ENCODE measurements at places on chromosomes 12 and 14. TPM values are rescaled to one million over a fixed set of nuclear protein-coding genes. Genes with fewer than 3 reads are reported as not detected.

Gene KERA
- not detected for total RNA-seq

Gene MOAP1
- 45.7 TPM for total RNA-seq

DNA sequence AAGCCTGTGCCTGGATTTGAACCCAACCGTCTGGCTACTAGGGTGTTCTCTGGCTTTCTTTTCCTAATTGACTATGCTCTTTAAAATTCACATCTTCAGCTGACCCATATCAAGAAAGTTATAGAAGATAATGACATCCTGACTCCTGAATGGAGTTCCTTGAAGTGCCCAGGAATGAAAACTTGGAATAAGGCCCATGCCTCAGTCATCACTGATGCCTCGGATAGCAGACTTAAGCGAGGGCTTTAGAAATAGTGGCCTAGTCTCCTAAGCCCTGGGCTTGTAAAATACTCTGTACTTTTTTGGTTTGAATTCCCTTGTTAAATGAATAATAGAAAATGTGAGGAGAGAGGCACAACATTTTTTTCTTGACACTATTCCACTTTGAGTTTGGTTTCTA lies 39.0 kb downstream of the CHST11 start:
- no peaks in the 10 kb centered on the region for H3K27me3 ChIP-seq
- H3K36me3 ChIP-seq, result no peaks in the 10 kb centered on the region
- DNase-seq, result no peak

- H3K27me3 ChIP-seq, result no peaks in the 10 kb centered on the region
- peaks cover 4% of the 10 kb centered on the region for H3K4me1 ChIP-seq
- no peak for DNase-seq
- no peak overlapping the region for H3K4me3 ChIP-seq
- no peak overlapping the region for H3K27ac ChIP-seq
These were observed 23.6 kb downstream of the ZNF664 start for GRCh38 chr12:123996581-123996980.

GRCh38 chr12:29167445-29167844 lies 18.4 kb downstream of the FAR2 start:
- no peak overlapping the region for H3K4me3 ChIP-seq
- no peaks in the 10 kb centered on the region for H3K27me3 ChIP-seq
- no peaks in the 10 kb centered on the region for H3K4me1 ChIP-seq
- H3K27ac ChIP-seq, result no peak overlapping the region
- H3K36me3 ChIP-seq, result no peaks in the 10 kb centered on the region

GRCh38 chr12:70507442-70507841 lies 129.8 kb downstream of the PTPRB start:
- no peaks in the 10 kb centered on the region for H3K36me3 ChIP-seq
- H3K27me3 ChIP-seq, result no peaks in the 10 kb centered on the region
- H3K4me3 ChIP-seq, result no peak overlapping the region
- no peak for DNase-seq

DNA sequence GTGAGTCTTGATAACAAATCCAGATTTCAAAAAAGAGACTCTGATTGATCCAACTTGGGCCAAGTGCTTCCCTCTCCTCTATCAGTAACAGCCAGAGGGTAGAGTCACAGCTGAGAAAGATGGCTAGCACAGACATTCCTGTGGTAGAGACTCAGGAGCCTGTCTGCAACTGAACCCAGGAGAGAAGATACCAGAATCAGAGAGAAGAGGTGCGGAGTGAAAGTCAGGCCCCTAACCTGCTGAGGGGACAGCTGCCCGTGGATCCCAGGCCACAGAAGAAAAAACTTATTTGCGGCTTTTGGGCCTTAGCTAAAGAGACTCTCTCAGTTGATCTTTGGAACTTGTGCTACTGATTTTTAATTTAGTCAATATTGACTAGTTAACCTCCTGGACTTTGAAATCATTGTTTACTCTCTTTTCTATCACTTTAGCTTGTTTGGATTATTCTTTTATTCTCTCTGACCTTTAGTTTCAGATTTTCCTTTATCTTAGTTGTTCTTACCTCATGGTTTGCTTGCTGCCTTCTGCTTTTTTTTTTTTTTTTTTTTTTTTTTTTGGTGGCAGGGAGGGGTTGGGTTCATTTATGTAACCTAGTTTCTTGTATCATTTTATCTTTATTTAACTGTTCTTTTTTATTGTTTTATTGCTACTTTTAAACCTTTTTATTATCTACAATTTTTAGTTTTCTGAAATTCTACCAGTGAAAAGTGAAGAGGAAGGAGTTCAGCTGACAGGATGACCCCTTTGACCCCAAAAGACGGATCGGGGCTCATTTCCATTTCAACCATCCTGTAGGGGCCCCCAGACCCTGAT lies 154.9 kb upstream of the KRR1 start:
- H3K4me1 ChIP-seq, result no peaks in the 10 kb centered on the region
- no peaks in the 10 kb centered on the region for H3K36me3 ChIP-seq
- no peak overlapping the region for H3K4me3 ChIP-seq
- H3K27ac ChIP-seq, result peak overlapping the region; percentile 7
- no peak for DNase-seq

Gene SYCP3
- not detected for total RNA-seq

Gene OTX2
- total RNA-seq, result not detected

Gene NTN4
- total RNA-seq, result 71.7 TPM

Gene CCDC196
- total RNA-seq, result not detected

Gene DCAF11
- total RNA-seq, result 111 TPM

GRCh38 chr14:68860771-68861170 lies 67.9 kb upstream of the ZFP36L1 start:
- no peak overlapping the region for H3K4me3 ChIP-seq
- no peaks in the 10 kb centered on the region for H3K4me1 ChIP-seq
- DNase-seq, result no peak
- H3K36me3 ChIP-seq, result no peaks in the 10 kb centered on the region
- H3K27ac ChIP-seq, result no peak overlapping the region

GRCh38 chr12:26345471-26346003 lies 150.2 kb downstream of the SSPN start:
- no peaks in the 10 kb centered on the region for H3K36me3 ChIP-seq
- no peaks in the 10 kb centered on the region for H3K27me3 ChIP-seq
- no peak overlapping the region for H3K27ac ChIP-seq
- no peak overlapping the region for H3K4me3 ChIP-seq
- no peak for DNase-seq

Gene FAM181A
- not detected for total RNA-seq

GRCh38 chr12:46647034-46647433 lies 178.8 kb downstream of the SLC38A4 start:
- H3K4me1 ChIP-seq, result no peaks in the 10 kb centered on the region
- H3K4me3 ChIP-seq, result no peak overlapping the region
- no peaks in the 10 kb centered on the region for H3K27me3 ChIP-seq
- no peak for DNase-seq
- H3K27ac ChIP-seq, result no peak overlapping the region
- H3K36me3 ChIP-seq, result no peaks in the 10 kb centered on the region

GRCh38 chr14:92489394-92490238 lies 24.0 kb upstream of the RIN3 start:
- no peaks in the 10 kb centered on the region for H3K36me3 ChIP-seq
- H3K27me3 ChIP-seq, result no peaks in the 10 kb centered on the region
- H3K27ac ChIP-seq, result peak overlapping the region; percentile 42
- no peak overlapping the region for H3K4me3 ChIP-seq
- H3K4me1 ChIP-seq, result peaks cover 34% of the 10 kb centered on the region

DNA sequence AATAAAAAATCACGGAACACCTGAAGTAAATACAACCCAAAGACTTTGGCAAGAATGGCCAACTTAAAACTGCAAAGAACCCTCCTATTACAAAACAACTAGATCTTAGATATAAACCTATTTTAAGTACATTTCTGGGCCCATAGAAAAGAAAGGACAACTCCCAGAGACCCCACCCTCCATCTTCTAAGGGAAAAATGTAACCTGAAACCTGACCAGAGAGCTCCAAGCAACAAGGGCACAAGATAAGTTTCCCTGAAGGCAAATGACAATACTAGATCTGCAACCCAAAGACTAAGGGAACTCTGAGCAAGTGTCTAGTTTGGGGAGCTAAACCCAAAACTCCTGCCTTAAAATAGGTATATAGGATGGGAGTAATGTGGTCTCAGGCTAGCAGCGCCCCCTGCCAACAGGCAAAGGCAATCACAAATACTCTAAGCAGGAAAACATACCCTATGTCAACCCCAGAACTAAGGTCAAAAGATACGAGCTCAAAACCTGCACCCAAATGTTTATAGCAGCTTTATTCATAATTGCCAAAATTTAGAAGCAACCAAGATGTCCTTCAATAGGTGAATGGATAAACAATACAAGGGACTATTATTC lies 218.9 kb downstream of the ITPR2 start:
- no peak overlapping the region for H3K27ac ChIP-seq
- no peaks in the 10 kb centered on the region for H3K4me1 ChIP-seq
- DNase-seq, result no peak
- H3K27me3 ChIP-seq, result no peaks in the 10 kb centered on the region
- peaks cover 9% of the 10 kb centered on the region for H3K36me3 ChIP-seq

Gene SLC41A2
- total RNA-seq, result 1.6 TPM

- no peak overlapping the region for H3K27ac ChIP-seq
- H3K4me1 ChIP-seq, result peaks cover 23% of the 10 kb centered on the region
- H3K36me3 ChIP-seq, result no peaks in the 10 kb centered on the region
- no peak for DNase-seq
- no peak overlapping the region for H3K4me3 ChIP-seq
These were observed 188.7 kb downstream of the PRKD1 start for GRCh38 chr14:29738950-29739349.

GRCh38 chr12:38142974-38143373 lies 173.6 kb upstream of the ALG10B start:
- H3K4me3 ChIP-seq, result no peak overlapping the region
- no peak overlapping the region for H3K27ac ChIP-seq
- H3K27me3 ChIP-seq, result peaks cover 6% of the 10 kb centered on the region
- H3K4me1 ChIP-seq, result peaks cover 10% of the 10 kb centered on the region

- no peak overlapping the region for H3K4me3 ChIP-seq
- H3K27ac ChIP-seq, result no peak overlapping the region
- DNase-seq, result peak; percentile 28
- H3K4me1 ChIP-seq, result peaks cover 6% of the 10 kb centered on the region
- no peaks in the 10 kb centered on the region for H3K27me3 ChIP-seq
- peaks cover 40% of the 10 kb centered on the region for H3K36me3 ChIP-seq
These were observed 135.2 kb downstream of the ADGRD1 start for GRCh38 chr12:131088701-131089530.

DNA sequence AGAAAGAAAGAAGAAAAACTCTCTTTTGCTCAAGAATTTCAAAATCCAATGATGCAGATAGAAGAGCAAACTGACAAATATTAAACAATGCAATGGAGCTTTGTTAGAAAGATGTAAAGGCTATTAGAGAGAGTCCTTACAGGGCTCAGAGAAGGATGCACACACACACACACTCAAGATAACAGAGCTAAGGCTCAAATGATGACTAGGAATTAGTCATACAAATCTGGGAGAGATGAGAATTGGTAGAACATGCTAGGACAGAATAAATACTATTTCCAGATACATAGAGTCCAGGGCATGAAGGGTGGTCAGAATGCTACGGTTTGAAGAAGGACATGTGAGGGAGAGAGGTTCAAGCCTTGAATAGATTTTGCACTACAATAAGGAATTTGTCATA lies 650.1 kb upstream of the MDGA2 start:
- H3K36me3 ChIP-seq, result no peaks in the 10 kb centered on the region
- H3K4me3 ChIP-seq, result no peak overlapping the region
- H3K27me3 ChIP-seq, result no peaks in the 10 kb centered on the region
- no peak for DNase-seq

GRCh38 chr14:35292770-35293561 lies 784 bp downstream of the PSMA6 start:
- peaks cover 50% of the 10 kb centered on the region for H3K4me1 ChIP-seq
- peak overlapping the region; percentile 97 for H3K4me3 ChIP-seq
- H3K27ac ChIP-seq, result peak overlapping the region; percentile 80
- no peaks in the 10 kb centered on the region for H3K27me3 ChIP-seq
- no peak for DNase-seq

GRCh38 chr12:78792052-78792698 lies 72.4 kb upstream of the SYT1 start:
- no peak for DNase-seq
- no peaks in the 10 kb centered on the region for H3K36me3 ChIP-seq
- H3K4me3 ChIP-seq, result no peak overlapping the region

GRCh38 chr12:52903855-52904508 lies 894 bp downstream of the KRT8 start:
- H3K36me3 ChIP-seq, result no peaks in the 10 kb centered on the region
- H3K27ac ChIP-seq, result peak overlapping the region; percentile 80
- DNase-seq, result no peak
- H3K27me3 ChIP-seq, result no peaks in the 10 kb centered on the region

DNA sequence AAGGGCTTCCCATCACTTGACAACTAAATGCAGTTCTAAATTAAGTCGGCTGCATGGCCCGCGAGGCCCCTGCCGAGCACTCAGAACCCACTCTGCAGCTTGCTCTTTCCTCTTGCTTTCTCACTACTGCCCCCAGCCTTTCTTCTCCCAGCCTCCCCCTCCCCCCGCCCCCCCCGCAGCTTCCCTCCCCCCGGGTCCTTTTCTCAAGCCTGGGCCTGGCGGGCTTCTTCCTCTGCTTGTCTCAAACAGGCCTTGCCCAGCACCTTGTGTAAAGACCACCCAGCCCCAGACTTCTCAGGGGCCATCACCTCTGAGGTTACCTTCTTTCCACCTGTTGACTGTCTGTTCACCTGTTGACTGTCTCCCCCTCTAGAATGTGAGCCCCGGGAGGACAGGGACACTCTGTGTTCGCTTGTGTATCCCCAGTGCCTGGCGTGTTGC lies 1.1 kb downstream of the CYP46A1 start:
- H3K27ac ChIP-seq, result no peak overlapping the region
- peaks cover 21% of the 10 kb centered on the region for H3K4me1 ChIP-seq
- no peaks in the 10 kb centered on the region for H3K27me3 ChIP-seq
- H3K36me3 ChIP-seq, result no peaks in the 10 kb centered on the region
- DNase-seq, result no peak

DNA sequence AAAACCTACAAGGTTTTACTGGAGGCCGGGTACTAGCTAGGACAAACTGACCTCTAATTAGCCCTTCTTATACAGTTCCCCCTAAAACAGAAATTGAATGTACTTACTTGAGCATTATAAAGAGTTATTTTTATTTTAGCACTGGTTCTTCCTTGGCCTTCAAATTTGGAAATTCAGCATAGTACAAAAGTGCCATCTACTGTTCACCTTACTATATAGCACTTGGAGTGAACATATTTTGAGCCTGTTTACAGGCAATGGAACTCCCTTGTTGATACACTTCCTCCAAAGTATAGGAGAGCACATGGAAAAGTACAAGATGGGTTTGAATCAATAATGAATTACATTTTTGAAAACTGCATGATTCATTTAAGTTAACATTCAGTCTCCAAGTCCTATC lies 3.9 kb upstream of the POC1B start:
- H3K27ac ChIP-seq, result no peak overlapping the region
- H3K4me3 ChIP-seq, result no peak overlapping the region
- H3K27me3 ChIP-seq, result no peaks in the 10 kb centered on the region
- DNase-seq, result no peak

GRCh38 chr12:128810182-128811127 lies 13.3 kb downstream of the SLC15A4 start:
- H3K27me3 ChIP-seq, result no peaks in the 10 kb centered on the region
- peak overlapping the region; percentile 92 for H3K27ac ChIP-seq
- peaks cover 6% of the 10 kb centered on the region for H3K36me3 ChIP-seq
- peak overlapping the region; percentile 19 for H3K4me3 ChIP-seq
- peaks cover 19% of the 10 kb centered on the region for H3K4me1 ChIP-seq

GRCh38 chr12:109800536-109800935 lies 32.7 kb downstream of the TRPV4 start:
- H3K27ac ChIP-seq, result no peak overlapping the region
- peaks cover 2% of the 10 kb centered on the region for H3K4me1 ChIP-seq

GRCh38 chr12:130495156-130495555 lies 157.5 kb downstream of the PIWIL1 start:
- peaks cover 3% of the 10 kb centered on the region for H3K4me1 ChIP-seq
- H3K4me3 ChIP-seq, result no peak overlapping the region
- H3K36me3 ChIP-seq, result no peaks in the 10 kb centered on the region
- no peak overlapping the region for H3K27ac ChIP-seq
